Right kidney (tissue), 9 donors: ENCODE measurements at places on chromosomes 4 and X.

DNA sequence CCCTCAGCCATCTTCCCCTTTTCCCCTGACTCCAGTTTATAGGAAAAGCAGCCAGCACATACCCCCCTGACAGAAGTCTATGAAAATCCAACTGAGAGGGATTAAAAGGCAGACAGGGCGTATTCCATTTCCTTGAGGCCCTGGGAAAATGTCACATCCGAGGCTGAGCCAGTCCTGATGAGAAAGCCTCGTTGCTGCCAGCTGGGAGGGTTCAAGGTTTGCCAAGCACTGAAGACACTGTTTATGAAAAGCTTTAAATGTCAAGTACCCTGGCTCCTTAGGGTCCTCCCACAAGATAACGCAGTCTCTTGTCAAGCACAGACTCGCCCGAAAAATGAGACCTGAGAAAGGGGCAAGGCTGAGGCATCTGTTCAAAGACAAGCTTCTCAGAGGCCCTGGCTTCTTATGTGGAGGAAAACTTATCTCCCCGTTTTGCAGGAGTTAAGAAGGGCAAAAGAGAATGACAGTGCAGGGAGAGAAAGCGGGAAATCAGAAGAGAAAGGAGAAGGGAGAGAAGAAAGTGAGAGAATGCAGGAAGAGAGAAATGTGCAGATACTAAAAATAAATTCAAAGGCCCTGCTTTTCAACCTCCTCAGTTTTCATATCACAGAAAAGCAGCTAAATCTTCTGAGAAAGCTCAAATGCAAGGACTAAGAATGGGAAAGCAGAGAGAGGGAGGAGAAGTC is 44.7 kb downstream of the SCD5 start:
- no peak for DNase-seq

DNA sequence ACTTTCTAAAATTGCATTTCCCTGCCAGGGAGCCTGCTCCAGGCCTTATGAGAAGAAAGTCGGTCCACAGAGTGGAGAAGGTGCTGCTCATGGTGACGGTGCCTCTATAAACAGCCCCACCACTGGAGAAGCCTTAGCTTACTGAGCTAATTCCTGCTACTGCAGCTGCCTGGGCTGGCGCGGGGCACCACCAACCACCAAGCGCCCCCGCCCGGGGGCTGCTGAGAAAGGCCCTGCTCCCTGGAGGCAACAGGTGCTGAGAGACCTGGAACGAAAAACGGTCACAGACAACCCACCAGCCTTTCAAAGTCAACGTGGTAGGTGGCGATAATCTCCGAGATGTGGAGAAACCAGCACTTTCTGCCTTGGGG is 2.9 kb downstream of the HCFC1 start:
- DNase-seq: no peak

DNA sequence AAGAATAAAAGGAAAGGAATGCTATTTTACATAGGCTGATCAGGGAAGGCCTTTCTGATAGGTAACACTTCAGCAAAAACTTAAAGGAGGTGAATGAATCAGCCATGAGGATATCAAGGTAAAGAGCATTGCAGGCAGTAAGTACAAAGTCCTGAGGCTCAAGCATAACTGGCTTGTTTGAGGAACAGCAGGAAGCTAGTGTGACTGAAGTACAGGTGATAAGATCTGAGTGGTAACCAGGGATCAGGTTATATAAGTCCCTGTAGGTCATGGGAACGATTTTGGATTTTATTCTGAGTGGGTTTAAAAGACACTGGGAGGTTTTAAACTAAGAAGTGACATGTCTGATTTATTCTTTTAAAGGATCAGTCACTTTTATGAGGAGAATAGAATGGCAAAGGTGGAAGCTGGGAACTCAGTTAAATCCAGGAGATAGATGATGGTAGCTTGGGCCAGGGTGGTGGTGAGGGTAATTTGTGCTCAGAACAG is 47.1 kb upstream of the THOC2 start:
- DNase-seq: no peak

- peak; percentile 12 for DNase-seq
These were observed 38.9 kb downstream of the PDHA1 start for GRCh38 chrX:19382555-19383145.

DNA sequence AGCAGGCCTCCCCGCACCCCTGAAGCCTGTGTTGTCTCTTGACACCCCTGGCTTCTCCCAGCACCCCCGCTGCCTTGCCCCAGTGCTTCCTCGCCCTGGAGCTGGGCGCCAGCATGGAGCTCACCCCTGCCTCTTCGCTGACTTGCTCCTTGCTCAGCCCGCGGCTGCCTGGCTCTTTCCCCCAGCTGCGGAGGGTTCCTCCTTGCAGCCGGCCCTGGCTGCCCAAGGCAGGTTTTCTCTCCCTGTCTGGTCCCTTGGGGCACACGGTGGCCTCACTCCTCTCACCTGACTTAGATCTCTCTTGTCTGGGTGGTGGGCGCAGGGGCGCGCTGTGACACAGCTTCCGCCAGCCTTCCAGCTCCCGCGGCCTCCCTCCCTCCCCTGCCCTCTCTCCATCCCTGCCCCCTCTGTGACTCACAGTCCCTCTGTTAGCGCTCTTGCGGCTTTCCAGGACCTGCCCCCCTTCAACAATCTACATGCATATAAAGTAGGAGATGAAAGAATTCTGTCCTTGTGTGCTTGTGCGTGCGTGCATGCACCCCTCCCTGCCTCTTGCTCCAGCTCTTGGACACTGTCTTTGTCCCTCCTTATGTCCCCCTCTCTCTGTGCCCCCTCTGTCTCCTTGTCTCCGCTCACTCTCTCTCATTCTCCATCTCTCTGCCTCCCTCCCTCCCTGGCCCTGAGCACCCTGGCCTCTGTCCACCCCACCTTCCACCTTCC is 2.2 kb downstream of the PLXNB3 start:
- DNase-seq: no peak

GRCh38 chr4:126955292-126956183 is 677.2 kb upstream of the INTU start:
- no peak for DNase-seq

GRCh38 chrX:37812110-37812509 is 32.3 kb downstream of the CYBB start:
- no peak for DNase-seq
